ENCODE measurements at places on chromosomes 3 and 15.

- no peak for DNase-seq
These were observed 167.2 kb downstream of the SPATA16 start for GRCh38 chr3:172973799-172974198.

- DNase-seq: no peak
These were observed 2.4 kb upstream of the SEC62 start for GRCh38 chr3:169964176-169964575.

- DNase-seq: no peak
These were observed 123.2 kb upstream of the PLCL2 start for GRCh38 chr3:16761571-16761970.

DNA sequence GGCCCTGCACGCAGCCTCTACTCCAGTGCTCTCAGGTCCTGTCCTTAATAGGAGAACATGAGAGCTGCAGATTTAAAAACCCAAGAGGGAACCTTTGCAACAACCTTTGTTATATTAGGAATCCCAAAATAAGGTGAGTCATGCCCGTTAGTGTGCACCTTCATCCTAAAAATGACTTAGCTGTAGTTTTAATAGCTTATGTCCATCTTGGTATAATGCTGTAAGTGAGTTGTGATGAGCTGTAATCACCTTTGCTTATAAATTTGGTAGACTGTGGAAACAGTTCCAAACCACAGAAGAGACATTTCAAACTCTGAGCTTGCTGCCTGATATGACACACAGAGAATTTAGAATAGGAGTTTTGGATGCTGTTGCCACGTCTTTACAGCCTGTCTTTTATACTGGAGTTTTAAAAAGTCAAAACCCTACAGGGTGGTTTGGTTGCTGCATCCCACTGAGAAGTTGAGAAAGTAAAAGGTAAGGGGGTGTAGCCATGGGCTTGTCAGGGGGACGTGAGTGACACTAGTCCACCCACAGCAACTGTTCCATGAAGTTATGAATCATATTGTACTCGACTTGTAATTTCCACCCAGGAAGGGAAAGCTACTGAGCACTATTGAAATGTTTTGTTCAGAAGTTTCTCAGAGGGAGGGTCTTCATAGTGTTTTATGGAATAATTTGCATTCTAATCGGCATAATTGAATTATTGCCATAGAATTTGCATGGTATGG is 27.4 kb upstream of the CD47 start:
- DNase-seq: no peak

- DNase-seq: no peak
These were observed 84.1 kb upstream of the ANKRD34C start for GRCh38 chr15:79198461-79198860.

DNA sequence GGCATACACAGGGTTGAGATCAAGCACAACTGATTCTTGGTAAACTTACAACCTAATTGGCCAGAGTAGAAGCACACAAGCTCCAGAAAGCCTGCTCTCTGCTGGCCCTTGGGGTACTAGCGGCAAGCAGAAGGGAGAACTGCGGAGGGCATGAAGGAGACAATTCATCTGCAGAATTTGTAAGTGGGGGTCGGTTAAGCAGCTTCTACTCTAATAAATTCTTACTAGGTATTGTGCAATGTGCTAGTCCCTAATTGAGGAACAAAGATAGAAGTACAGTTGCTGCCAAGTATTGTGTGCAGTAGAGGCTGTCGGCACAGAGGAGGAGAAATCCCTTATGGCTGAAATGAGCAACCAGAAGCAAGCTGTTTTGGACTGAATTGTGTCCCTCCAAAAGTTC is 91.2 kb upstream of the VEPH1 start:
- no peak for DNase-seq

GRCh38 chr3:113626503-113627371 is 69.7 kb downstream of the USF3 start:
- DNase-seq: peak; percentile 64

GRCh38 chr15:27956285-27956684 is 142.8 kb downstream of the OCA2 start:
- no peak for DNase-seq

DNA sequence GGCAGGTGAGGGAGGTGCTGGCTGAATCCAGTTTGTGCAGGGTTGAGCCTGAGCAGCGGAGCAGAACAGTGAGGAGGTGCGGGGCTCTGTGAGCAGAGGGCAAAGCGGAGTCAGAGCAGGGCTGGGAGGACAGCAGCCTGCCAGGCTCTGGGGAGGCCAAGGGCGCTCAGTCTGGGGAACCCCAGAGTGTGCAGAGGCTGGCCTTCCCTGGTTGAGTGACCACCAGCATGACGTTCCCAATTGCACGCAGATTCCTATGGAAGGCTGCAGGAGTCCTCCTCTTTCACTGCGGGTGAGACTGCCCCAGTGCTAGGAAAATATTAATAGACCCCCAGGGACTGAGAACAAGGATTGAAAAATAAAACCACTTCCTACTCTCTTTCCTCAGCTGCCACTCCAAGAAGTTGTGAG is 13.2 kb downstream of the MRAS start:
- DNase-seq: no peak

DNA sequence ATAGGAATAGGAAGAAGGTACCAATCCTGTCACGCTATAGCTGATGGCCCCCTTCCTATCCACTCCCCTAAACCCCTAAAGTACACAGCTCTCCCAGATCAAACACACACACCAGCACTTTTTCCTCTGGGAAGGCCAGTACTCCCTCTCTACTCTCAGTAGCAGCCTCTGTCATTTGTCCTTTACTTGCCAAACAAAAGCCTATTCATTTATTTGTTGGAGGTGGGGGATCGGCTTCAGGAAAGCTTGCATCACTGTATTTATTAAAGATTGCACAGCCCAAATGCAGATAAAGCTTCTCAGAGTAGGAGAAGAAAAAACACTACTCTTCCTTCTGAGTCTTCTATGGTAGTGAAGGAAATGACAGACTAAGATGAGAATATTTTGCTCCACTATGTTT is 429.7 kb upstream of the RASGRP1 start:
- DNase-seq: no peak

DNA sequence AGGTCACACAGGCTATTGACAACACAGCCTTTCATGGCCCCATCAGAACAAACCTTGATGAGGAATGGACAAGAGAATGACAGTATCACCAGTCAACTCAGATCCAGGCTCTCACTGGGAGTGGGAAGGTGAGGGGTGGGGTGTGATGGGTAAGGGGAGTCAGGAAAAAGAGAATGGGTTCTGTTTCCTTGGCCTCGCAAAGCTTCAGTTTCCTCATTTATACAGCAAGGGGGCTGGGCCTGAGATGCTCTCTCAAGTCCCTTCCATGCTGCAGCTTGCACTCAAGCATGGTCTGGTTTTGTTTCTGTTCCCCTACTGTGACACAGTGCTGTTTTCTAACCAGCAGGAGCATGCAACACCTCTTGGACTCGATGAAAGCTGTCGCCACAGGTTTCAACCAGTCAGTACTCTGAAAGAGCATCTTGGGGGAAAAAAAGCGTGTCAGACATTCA is 65.7 kb upstream of the IL12A start:
- peak; percentile 2 for DNase-seq

DNA sequence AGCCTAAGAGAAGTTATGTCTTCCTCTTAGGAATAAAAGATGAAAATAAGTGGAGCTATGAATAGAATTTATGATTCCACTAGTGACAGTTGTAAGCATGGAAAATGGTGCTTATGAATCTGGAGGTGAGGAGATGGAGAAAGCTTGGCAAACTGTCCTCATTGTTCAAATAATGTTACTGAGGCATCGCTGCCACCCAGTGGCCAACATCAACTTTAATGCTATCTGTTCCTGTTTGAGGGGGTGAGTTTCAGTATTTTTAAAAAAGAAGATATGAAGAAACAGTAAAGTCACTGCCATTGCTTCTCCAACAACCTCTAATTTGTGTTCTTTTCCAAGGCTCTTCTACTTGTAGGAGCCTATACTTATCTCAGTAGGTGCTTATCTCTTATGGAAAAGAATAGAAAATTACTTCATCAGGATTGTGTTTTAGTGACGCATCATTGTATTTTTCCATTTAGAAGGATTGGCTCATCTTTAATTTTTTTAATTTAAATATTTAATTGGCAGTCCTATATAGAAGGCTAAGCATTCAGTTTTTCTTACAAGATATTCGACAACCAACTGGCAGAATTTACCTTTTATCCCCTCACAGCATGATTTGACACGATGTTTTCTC is 260.4 kb upstream of the P2RY1 start:
- DNase-seq: peak; percentile 35

GRCh38 chr3:191499307-191500080 is 38.5 kb downstream of the PYDC2 start:
- no peak for DNase-seq

GRCh38 chr3:14555835-14556234 is 15.7 kb upstream of the GRIP2 start:
- DNase-seq: no peak
